PC-3 (cell line): ENCODE measurements at places on chromosomes 6 and 20.

- DNase-seq, result peak; percentile 75
These were observed 58.5 kb upstream of the CEP85L start for GRCh38 chr6:118709859-118710350.

DNA sequence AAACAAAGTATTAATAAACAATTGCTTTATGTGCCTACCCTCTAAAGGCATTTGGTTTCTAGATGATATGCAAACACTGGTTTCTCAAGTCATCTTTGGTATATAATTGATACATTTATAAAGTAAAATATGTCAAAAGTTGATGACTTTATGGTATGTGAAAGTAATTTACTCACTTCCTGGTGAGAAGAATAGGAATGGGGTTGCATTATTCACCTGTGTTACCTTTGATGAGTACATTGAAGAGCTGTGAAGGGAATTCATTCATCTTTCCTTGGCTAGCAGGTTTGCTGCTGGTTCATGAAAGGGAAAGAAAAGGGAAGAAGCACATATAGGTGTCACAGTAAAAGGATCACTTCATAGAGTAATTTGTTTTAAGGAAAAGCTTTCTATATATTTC lies 20.4 kb downstream of the RNF217 start:
- peak; percentile 7 for DNase-seq

GRCh38 chr20:341682-342081 lies 5.2 kb upstream of the NRSN2 start:
- DNase-seq, result peak; percentile 99

DNA sequence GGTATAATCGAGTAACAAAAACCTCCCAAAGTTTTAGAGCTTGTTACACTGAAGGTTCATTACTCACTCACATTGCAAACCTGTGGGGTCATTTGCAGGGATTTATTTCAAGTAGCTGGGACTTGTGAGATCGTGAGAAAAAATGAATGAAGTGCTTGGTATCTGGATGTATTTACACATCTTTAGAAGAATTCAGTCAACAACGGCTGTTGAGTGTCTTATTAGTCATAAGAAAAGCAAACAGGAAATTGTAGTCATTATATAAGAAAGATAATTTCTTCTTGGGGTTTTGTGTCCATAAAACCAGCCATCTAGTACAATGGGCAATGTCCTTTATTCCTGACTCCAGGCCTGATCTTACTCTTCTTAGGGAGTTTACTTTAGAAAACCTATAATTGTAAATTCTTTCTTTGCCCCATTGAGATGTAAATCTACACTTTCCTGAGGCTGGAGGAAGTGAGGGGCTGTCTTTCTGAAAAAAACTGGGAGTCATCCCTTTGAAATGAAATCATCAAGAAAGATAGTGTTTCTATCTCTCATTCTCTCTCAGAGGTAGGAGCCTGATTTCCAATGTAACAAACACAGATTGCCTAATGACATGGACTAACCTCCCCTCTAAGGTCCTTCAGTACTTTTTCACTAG lies 202.5 kb upstream of the ASCC3 start:
- peak; percentile 92 for DNase-seq

- DNase-seq, result peak; percentile 53
These were observed 74.4 kb downstream of the ELOVL4 start for GRCh38 chr6:79872986-79873385.

- DNase-seq, result no peak
These were observed 104.2 kb downstream of the AGPAT4 start for GRCh38 chr6:161169696-161170095.

GRCh38 chr6:6590530-6590929 lies 2.0 kb downstream of the LY86 start:
- no peak for DNase-seq

DNA sequence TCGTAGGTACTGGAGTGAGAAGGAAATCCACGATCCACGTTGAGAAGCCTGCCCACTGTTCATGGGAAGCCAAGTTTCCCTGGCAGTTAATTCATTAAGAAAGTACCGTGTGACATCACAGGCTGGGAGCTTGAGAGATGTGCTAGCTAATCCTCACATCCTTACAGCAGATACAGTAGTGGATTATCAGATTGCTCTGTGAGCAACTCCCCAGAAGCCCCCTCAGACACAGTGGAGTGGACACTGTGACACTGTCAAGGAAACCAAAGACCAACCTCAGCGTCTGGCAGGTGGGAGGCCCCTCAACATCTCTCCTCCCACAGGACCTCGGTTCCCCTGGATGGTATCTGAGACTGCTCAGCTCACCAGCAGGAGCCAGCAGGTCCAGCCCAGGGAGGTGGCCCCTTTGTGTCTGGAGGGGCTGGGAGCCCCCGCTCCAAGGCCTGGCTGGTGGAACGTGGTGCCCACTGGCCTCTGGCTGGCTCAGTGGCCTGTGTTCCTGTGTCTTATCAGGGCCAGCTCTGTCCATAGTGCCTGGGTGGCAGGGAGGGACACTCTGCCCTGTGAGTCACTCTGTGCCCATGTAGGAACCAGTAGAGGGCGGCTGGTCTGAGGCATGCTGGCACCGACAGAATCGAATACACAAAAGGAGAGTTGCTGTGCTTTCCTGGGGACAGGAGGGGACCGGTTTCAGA lies 7.2 kb downstream of the PYGB start:
- DNase-seq, result no peak

DNA sequence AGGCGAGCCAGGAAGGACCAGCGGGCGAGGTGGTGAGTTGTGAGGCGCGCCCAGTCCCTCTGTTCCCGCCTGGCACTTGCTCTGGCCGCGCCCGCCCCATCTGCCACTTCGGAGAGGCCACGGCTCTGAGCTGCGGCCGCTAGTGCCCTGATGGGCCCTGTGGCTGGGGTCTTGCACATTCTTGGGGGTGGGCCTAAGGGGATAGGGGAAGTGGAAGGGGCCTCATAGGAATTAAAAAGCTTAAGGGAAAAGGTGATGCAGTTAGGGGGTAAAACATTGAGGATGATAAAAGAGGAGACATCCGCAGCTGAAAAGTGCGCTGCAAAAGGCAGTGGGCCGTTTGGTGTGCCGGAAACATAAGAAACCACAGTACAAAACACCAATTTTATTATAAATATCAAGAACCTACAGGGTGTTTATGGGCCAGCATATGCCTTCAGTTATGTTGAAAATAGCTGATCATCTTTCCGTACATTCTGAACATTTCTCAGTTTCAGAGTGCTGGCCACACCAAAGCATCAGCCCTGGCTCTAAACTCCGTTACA lies 1.1 kb upstream of the PSMB8 start:
- no peak for DNase-seq

GRCh38 chr6:71083308-71083820 lies 126.5 kb upstream of the B3GAT2 start:
- no peak for DNase-seq

DNA sequence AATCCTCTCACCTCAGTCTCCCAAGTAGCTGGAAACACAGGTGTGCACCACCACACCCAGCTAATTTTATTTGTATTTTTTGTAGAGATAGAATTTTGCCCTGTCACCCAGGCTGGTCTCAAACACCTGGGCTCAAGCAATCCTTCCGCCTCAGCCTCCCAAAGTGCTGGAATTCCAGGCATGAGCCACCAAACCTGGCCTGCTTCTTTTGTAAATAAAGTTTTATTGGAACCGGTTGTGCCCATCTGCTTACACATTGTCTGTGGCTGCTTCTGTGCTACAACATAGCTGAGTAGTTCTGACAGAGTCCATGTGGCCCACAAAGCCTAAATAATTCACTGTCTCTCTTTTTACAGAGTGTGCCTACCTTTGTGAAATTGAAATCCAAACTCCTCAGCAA lies 109.7 kb upstream of the NRSN1 start:
- no peak for DNase-seq

- no peak for DNase-seq
These were observed 21.4 kb upstream of the NELFCD start for GRCh38 chr20:58959652-58960051.

GRCh38 chr6:158631678-158632537 lies 12.6 kb downstream of the DYNLT1 start:
- DNase-seq, result peak; percentile 48

- DNase-seq, result peak; percentile 30
These were observed 729.4 kb downstream of the TENT5A start for GRCh38 chr6:81023007-81023582.
